ENCODE measurements at places on chromosomes 4 and X.

- no peaks in the 10 kb centered on the region for H3K27me3 ChIP-seq
- H3K4me1 ChIP-seq = no peaks in the 10 kb centered on the region
- DNase-seq = no peak
- no peak overlapping the region for H3K4me3 ChIP-seq
- H3K27ac ChIP-seq = no peak overlapping the region
- H3K36me3 ChIP-seq = no peaks in the 10 kb centered on the region
Measured at GRCh38 chrX:86051741-86052140, 4.4 kb upstream of the CHM start.

DNA sequence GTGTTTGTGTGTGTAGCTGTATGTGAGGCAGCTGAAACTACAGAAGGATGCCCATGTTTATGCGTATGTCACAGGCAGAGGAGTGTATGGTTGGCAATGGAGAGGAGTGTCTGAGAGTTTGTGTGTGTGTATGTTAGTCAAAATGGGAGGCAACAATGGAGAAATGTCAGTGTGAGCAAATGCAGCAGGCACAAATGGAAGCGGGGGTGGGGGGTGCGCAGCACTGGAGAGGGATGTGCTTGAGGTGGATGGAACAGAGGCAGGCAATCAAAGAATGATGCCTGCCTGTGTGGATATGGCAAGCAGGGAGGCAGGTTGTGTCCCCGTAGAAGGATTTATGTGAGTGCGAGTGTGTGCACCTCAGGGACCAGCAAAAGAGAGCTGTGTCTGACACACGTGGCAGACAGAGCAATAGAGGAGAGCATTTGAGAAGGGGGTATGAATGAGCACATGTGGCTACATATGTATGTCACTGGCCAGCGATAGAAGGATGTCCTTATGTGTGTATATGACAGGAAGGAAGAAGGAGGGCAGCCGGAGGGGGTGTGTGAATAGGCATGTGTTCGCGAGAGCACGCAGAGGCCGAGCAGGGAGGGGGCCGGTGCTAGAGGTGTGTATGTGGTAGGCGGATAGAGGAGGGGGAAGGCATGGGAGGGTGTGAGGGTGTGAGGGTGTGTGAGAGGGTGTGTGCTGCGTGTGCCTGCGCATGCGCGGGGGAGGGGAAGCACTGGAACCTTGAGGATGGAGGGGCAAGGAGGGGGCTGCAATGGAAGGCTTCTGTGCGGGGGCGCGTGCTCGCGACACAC lies 1.1 kb downstream of the PJA1 start:
- no peaks in the 10 kb centered on the region for H3K4me1 ChIP-seq
- H3K27me3 ChIP-seq = no peaks in the 10 kb centered on the region
- peak; percentile 20 for DNase-seq
- no peak overlapping the region for H3K27ac ChIP-seq

GRCh38 chrX:103376118-103376978 lies at the start of gene BEX3:
BEX3 (plus strand) TSS chrX:103376538; CDS start chrX:103377522, 984 bp downstream.
- H3K4me1 ChIP-seq = peaks cover 5% of the 10 kb centered on the region
- peak; percentile 86 for DNase-seq
- peak within 1 kb of the TSS; percentile 98 for H3K27ac ChIP-seq
- peaks cover 5% of the 10 kb centered on the region for H3K36me3 ChIP-seq
- H3K27me3 ChIP-seq = no peaks in the 10 kb centered on the region

- H3K36me3 ChIP-seq = no peaks in the 10 kb centered on the region
- no peak overlapping the region for H3K27ac ChIP-seq
- H3K4me3 ChIP-seq = no peak overlapping the region
- no peaks in the 10 kb centered on the region for H3K4me1 ChIP-seq
Measured at GRCh38 chrX:45849261-45849862, 648.7 kb upstream of the DIPK2B start.

- no peaks in the 10 kb centered on the region for H3K36me3 ChIP-seq
- DNase-seq = no peak
- H3K27me3 ChIP-seq = no peaks in the 10 kb centered on the region
- no peak overlapping the region for H3K4me3 ChIP-seq
- no peak overlapping the region for H3K27ac ChIP-seq
Measured at GRCh38 chr4:95535180-95535579, 13.6 kb downstream of the UNC5C start.

GRCh38 chrX:135476378-135476777 lies 44.1 kb upstream of the INTS6L start:
- no peak overlapping the region for H3K4me3 ChIP-seq
- DNase-seq = no peak
- no peaks in the 10 kb centered on the region for H3K27me3 ChIP-seq
- no peaks in the 10 kb centered on the region for H3K4me1 ChIP-seq
- H3K27ac ChIP-seq = no peak overlapping the region

DNA sequence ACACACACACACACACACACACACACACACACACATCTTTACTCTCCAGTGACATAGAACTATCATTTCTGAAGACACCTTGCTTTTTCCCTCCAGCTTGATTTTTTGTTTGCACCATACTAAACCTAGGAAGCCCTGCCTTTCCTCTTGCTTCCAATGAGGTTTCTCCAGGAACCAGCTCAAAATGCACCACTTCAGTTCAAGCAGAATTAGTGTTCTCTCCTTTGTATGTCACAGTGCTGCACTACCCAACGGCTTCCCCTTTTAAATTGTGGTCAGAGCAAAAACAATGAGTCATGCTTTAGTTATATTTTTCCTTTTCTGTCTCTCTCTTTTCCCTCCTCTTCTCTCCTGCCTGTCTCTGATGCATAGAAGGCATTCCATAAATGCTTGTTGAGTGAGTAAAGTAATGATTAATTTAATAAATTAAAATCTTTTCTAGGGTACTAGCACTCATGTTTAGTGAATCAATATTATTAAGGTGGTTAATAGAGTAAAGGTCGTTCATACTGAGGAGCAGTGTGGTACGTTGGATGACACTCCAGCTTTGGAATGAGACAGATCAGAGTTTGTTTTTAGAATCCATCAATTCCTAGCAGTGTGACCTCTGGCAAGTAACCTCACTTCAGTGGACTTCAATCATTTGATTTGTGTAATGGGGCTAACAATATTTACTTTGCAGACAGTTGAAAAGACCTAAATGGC lies 5.9 kb downstream of the RTL3 start:
- DNase-seq = peak; percentile 84
- no peaks in the 10 kb centered on the region for H3K4me1 ChIP-seq
- H3K27ac ChIP-seq = no peak overlapping the region
- H3K4me3 ChIP-seq = no peak overlapping the region

DNA sequence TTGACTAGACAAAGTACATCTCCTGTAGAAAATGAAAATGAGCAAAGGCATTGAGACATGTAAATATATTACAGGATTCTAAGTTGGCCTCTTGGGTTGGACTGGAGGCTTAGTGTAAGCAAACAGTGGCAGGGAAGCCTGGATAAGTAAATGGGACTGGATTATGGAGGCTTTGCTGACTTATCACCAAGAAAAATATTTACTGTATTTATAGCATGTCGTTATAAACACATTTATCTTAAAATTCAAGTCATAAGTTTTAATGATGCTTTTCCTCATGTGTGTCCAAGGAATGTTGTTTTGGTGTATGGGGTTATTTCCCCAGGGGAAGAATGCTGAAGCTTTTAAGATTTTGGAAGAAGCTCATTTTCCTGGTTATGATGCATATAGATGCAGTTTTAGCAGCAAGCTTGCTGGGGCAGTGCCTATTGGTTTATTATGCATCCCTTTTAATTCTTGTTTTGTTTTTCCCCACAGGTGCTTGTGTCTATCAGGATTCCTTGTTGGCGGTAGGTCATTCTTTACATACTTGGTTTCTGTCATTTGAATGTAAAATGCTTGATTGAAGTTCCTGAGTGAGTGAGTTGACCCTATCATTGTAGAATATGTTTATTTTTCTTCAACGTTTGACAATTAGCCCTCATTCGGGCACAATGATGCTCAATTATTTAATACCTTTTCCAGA lies 8.5 kb downstream of the FRAS1 start:
- no peak overlapping the region for H3K27ac ChIP-seq
- H3K27me3 ChIP-seq = no peaks in the 10 kb centered on the region
- no peak for DNase-seq
- no peaks in the 10 kb centered on the region for H3K36me3 ChIP-seq

GRCh38 chr4:2059046-2059725 lies at the start of gene NAT8L:
NAT8L (plus strand) TSS chr4:2059327; CDS start chr4:2059512, 185 bp downstream.
- peaks cover 4% of the 10 kb centered on the region for H3K4me1 ChIP-seq
- peaks cover 33% of the 10 kb centered on the region for H3K27me3 ChIP-seq
- H3K27ac ChIP-seq = no peak within 1 kb of the TSS
- peak within 1 kb of the TSS; percentile 75 for H3K4me3 ChIP-seq

DNA sequence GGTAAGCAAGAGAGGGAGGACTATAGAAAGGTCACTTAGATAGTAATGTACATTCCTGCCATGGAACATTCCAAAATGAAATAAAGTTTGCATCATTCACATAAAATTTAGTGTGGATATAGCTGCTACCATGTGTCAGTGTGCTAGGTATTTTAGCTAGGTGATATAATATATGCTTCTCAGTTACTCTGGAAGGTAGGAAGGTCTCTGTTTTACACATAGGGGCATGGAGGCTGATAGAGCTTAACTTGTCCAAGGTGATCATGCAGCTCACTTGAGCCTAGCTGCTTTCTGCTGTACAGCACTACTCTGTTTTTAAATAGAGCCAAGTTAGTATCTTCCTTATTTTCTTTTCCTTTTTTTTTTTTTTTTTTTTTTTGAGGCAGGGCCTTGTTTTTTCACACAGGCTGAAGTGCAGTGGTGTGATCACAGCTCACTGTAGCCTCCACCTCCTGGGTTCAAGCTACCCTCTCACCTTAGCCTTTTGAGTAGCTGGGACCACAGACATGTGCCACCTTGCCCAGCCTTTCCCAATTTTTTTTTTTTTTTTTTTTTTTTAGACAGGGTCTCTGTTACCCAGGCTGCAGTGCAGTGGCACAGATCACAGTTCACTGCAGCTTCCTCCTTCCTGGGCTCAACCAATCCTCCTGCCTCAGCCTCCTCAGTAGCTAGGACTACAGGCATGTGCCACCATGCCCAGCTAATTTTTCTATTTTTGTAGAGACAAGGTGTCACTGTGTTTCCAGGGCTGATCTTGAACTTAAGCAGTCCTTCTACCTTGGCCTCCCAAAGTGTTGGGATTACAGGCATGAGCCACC lies 10.4 kb downstream of the AFF1 start:
- no peak for DNase-seq
- peaks cover 6% of the 10 kb centered on the region for H3K4me1 ChIP-seq
- H3K27me3 ChIP-seq = no peaks in the 10 kb centered on the region
- H3K4me3 ChIP-seq = no peak overlapping the region

DNA sequence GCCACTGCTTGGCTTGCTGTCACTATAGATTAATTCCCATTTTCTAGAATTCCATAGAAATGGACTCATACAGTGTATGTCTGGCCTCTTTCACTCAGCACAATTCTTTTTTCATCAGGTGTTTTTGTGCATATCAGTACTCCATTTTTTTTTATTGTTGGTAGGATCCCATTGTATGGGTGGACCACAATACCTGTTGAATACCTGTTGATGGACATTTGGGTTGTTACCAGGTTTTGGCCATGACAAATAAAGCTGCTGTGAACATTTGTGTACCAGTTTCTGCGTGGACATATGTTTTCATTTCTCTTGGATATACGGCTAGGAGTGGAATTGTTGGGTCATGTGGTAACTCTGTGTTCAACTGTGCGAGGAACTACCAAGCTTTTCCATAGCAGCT lies 14.9 kb downstream of the ZFP92 start:
- no peak overlapping the region for H3K27ac ChIP-seq
- DNase-seq = no peak
- H3K36me3 ChIP-seq = no peaks in the 10 kb centered on the region
- peaks cover 4% of the 10 kb centered on the region for H3K4me1 ChIP-seq
- H3K27me3 ChIP-seq = no peaks in the 10 kb centered on the region
- H3K4me3 ChIP-seq = no peak overlapping the region
